ENCODE measurements at places on chromosomes 6 and 20.
A peak's percentile ranks its signal among the peaks of the same experiment; 100 is the strongest.

- DNase-seq = no peak
Measured at GRCh38 chr20:40280616-40281015, 408.4 kb downstream of the MAFB start.

- DNase-seq = no peak
Measured at GRCh38 chr6:56055081-56055704, 179.8 kb upstream of the BMP5 start.

- DNase-seq = no peak
Measured at GRCh38 chr20:37314617-37315016, 25.2 kb downstream of the MANBAL start.

DNA sequence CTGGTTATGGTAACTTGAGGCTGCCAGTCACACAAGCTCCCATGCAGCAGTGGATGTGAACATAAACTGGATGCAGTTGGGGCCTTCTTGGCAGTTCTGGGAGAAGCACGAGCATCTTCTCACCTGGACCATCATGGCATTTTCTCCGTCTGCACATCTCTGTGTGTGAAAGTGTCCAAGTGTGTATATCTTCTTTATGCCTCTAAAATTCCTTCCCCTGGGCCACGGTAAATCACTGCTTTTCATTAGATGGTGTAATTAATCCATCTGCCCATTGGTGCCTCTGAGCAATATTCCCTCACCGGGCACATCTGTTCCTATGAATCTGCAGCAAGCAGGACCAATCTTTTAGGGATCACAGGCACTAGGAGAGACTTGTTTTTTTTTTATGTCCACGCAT lies 138.0 kb downstream of the MAP3K7 start:
- no peak for DNase-seq

GRCh38 chr6:43308101-43308989 lies at the start of gene CRIP3:
TSS of gene CRIP3 (minus strand) at chr6:43308826. CDS start at chr6:43308792, 34 bp downstream.
- peak; percentile 14 for DNase-seq

GRCh38 chr20:46081074-46081473 lies 8.7 kb downstream of the NCOA5 start:
- DNase-seq = no peak

DNA sequence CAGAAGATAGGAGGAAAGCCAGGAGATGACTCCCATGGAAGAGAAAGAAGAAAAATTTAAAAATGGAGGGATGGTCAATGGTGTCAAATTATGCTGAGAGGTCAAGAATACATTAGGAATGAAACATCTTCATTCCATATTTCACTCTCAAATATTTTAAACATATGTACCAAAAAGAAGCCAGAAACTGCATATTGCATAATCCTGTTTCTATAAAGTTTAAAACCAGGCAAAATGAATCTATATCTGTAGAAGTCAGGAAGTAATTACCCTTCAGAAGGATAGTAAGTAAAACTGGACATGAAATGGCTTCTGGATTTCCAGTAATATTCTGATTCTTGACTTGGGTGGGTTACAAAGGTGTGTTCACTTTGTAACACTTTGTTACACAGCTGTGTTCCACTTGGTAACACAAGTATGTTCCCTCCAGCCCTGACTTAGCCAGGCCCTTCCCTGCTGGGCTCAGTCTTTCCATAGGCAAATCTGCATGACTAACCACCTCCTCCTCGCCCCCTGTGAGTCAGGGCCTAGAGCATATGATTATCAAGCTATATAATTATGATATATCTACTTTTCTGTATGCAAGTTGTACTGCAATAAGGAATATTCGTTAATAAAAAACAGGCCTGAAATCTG lies 20.2 kb upstream of the C6orf141 start:
- DNase-seq = no peak

- no peak for DNase-seq
Measured at GRCh38 chr6:7848229-7848628, 62.4 kb downstream of the TXNDC5 start.

DNA sequence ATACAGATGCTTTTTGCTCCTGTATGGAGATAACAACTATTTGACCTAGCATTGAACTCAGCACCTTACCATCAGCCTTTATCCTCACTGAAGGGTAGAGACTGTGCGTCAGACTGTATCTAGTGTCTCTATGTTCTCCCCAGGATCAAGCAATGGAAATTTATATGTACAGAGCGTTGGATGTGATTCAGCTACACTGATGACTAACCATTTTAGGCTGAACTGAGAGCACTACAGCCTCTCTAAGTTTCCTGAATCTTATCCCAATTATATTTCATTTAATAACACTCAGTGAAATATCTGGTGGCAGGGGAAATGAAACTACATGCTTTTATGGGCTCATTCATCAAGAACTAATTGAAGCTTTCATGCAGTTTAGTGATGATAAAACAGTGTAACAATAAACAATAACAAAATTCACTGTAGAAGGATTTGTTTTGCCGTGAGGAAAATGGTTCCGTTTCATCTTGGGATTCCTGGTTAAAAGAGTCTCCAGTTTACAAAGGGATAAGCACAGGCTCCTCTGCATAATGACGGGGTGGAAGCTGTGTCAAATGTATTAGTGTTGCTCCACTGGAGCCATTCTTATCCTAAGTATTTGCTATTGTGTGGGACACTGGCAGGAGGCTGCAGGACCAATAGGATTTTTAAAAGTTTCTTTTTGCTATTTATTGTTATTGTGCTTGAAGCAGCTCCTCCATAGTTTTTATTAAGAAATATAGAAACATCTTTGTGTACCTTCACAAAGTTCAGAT lies 567.6 kb upstream of the MMS22L start:
- DNase-seq = peak; percentile 34

DNA sequence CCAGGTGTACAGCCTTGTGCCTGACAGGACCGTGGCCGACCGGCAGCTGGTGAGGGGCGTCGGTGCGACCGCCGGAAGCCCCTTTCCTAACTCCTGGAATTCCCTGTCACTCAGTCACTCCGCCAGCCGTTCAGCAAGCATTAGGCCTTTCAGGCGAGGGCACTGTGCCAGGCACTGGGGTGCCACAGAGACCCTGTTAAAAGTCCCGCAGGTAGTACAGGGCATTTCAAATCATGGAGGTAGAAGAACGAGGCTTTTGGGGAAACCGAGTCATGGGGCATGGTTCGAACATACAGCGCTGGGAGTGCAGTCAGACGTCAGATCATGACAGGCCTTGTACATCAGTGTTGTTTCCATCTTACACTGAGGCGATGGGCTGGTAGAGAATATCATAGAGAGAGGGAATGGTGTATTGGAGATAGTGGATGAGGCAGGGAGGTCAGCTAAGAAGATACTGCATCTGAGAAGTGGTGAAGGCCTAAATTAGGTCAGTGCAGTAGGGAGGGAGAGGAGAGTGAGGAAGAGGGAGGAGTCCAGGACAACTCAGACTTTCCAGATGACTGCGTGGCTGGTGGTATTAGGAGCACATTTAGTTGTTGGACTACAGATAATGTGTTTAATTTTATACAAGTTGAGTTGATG lies 892 bp upstream of the DXO start:
- no peak for DNase-seq

DNA sequence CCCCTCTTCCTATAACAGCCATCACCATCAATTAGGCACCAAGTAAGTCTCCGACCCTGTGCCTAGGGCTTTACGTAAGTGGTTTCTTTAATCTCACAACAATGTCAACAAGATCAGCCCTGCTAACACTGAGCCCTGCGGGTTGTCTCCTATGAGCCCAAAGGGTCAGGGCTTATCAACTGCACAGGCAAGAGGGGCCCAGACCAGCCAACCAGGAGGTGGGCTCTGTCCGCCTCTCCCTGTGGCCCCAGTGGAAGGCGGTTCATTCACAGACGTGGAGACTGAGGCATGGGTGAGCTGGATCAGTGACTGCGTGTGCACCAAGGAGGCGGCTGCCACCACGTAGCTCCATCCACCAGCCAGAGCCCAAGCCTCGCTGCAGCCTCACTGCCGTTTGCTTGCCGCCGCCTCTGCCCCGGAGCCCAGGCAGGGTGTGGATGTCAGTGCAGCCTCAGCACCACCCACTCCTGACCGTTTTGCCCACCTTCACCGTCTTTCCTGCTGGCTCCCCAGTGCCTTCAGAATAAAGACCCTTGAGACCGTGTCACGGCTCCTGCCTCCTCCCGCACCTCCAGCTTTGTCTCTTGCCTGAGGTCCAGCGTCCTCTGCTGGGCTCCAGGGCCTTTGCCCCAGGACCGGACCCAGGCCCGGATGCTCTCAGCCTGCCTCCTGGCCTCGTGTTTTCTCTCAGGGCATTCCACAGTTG lies 78.7 kb downstream of the DLL1 start:
- DNase-seq = no peak

DNA sequence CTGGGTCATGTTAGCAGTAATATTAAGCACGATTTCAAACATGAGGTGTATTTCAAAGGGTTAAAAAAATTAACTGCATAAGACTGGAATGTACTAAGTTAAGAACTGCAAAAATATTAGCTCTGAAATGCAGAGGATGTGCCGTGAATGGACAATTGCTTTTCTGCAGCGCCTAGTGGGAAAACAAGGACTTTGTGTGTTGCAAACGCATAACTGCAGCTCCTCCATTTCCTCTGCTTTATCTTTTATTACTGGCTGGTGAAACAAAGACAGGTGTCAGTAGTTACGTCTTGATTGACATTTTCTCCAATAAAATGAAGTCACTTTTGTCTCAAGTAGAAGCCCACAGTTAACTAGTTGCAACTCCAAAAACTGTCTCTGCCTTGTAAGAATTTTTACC lies 1.7 kb downstream of the PDE7B start:
- peak; percentile 21 for DNase-seq

Measured in fibroblast of skin of left biceps (primary cell).